ENCODE measurements at places on chromosomes 7 and 10.
A peak's percentile ranks its signal among the peaks of the same experiment; 100 is the strongest.

GRCh38 chr10:31914370-31914769 lies 14.3 kb downstream of the ARHGAP12 start:
- no peak for DNase-seq

GRCh38 chr7:133696056-133696455 lies 431.1 kb upstream of the LRGUK start:
- DNase-seq, result no peak

GRCh38 chr7:96097835-96098234 lies 224.1 kb downstream of the SLC25A13 start:
- peak; percentile 27 for DNase-seq

- DNase-seq, result peak; percentile 9
Measured at GRCh38 chr10:32210306-32211045, 136.5 kb downstream of the EPC1 start.

- no peak for DNase-seq
Measured at GRCh38 chr10:5618829-5619228, 47.6 kb downstream of the ASB13 start.

DNA sequence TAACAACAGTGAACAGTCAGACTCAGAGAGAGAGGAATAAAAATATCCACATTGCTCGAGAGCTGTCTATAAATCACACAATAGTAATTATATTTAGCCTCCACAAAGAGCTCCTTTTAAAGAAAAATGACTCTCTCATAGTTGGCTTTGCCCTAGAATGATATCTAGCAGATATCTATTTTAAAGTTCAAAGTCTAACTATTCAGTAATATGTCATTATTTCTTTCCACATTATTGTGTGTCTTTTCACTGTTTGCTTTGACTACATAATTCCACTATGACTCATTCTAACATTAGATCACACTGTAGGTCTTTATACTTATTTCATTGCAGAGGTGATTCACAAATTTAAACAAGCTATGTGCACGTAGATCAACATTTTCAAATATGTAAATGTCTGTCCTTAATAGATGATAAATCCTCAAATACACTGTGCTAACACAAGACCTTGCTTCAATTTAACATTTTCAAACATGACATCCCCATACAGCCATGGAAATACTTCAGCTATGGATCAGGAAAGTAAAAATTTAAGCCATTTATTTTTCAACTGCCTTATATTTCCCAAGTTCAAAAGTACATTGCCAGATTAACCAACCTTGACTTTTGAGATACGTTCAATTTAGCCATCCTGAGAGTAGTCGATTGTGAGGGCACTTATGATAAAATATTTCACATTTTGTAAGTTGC lies 99.9 kb upstream of the AKR1E2 start:
- peak; percentile 79 for DNase-seq

DNA sequence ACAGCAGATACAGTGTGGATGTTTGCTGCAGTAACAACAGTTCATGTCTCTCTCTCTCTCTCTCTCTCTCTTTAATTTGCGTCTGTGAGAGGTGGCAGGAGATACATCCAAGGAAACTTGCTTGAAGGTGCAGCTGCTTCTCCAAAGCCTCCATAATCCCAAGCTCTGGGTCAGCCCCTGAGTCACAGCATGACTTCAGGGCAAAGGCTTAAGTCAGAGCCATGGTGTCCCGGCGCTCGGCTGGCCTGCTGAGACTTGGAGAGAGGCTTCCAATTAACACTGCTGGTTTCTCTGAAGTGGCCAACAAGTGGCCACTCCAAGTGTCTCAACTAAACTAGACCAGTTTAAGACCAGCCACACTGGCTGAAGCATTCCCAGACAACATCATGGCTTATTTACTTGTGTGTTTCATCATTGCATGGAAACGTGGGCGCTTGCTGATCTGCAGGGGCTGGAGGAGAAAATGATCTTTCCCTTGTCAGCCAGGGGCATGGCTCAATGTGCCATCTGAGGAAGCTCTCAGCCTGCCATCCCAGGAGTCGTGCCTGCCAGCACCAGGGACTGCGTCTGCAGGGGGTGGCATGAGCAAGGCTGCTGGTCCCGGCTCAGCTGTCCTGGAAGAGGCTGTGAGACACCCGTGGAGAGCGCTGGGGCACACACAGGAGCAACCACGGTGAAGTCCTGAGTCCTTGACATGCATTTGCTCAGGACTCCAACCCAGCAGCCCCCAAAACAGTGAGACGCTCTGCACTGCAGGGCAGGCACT lies 254.2 kb downstream of the COBL start:
- DNase-seq, result no peak

DNA sequence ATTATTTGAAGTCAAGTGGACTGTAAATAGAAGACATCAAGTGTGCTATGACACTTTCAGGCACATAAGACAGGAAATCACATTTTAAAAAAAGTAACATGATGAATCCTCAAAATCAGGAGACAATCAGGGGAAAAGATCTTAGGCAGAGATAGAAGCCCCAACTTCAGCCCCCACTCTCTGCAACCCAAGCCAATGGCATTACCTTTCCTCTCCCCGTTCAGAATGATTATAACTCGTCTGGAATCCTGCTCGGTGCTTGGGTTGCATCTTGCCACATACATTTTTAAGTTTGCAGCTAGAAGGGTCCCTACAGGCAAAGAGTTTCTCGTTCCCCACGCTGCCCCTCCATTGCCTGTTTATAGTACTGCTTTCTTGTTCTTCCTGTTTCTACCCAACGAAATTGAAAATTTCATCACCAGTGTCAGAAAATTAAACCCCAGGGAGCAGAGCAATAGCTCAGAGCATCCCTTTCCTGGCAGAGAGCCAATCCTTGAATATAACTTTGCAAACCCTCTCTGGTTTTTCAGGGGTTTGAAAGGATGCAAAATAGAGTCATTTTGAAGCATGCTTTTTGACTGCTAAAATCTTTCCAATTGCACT lies 260.5 kb upstream of the AOAH start:
- DNase-seq, result no peak

DNA sequence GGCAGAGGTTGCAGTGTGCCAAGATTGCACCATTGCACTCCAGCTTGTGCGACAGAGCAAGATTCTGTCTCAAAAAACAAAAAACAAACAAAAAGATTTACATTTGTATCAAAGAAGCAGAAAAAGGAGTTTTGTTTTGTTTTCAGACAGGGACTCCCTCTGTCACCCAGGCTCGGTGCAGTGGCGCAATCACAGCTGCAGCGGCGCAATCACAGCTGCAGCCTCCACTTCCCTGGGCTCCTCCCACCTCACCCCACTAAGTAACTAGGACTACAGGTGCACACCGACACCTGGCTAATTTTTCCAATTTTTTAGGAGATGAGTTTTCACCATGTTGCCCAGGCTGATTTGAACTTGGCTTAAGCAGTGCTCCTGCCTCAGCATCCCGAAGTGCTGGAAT lies 1.8 kb downstream of the ARMC10 start:
- no peak for DNase-seq

DNA sequence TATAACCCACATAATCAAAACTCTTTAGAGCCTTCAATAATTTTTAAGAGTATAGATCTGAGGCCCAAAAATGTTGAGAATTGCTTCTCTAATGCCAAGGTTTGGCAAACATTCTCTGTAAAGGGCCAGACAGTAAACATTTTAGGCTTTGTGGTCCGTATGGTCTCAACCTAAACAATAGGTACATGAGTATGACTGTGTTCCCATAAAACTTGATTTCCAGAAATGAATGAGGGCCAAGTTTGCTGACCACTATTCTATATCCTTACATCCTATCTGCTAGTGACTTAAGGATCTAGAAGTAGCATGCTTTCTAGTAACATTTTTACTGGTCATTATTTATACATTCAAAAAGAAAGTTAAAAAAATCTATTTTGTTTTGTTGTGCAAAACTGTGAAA lies 58.9 kb downstream of the MPP7 start:
- no peak for DNase-seq

DNA sequence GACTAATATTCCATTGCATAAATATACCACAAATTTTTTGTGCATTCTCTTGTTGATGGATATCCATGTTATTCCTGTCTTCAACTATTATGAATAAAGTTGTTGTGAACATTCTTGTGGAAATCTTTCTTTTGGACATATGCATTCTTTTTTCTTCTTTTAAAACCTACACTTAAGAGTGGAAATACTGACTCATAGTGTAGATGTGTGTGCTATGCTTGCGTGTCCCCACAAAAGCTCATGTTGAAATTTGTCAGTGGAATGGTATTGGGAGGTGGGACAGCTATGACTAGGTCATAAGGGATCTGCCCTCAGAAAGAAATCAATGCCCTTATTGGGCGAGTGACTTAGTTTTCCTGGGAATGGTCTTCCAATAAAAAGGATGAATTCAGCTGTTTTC lies 203.6 kb upstream of the PRSS58 start:
- DNase-seq, result no peak

DNA sequence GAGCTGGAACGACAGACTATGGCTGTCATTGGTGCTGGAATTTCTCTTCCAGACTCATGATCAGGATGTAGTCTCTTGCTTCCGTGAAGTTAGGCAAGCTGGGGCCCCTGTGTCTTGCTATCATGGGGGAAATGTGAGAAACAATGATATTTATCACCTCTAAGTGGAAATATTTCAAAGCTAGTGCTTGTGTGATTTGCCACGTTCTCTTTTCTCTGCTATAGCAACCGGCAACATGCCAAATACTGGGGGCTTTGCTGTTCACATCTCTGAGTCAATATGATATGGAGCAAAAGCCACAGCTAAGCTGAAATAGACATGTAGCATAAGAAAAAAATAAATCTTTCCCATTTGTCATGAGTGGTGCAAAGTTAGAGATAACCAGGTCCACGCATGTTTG lies 668.2 kb upstream of the IGFBP3 start:
- peak; percentile 91 for DNase-seq

- no peak for DNase-seq
Measured at GRCh38 chr10:57320416-57320815, 947.3 kb downstream of the IPMK start.

- DNase-seq, result no peak
Measured at GRCh38 chr7:1229202-1229947, 3.3 kb upstream of the UNCX start.

GRCh38 chr7:155490697-155491628 lies 33.0 kb downstream of the EN2 start:
- peak; percentile 71 for DNase-seq

DNA sequence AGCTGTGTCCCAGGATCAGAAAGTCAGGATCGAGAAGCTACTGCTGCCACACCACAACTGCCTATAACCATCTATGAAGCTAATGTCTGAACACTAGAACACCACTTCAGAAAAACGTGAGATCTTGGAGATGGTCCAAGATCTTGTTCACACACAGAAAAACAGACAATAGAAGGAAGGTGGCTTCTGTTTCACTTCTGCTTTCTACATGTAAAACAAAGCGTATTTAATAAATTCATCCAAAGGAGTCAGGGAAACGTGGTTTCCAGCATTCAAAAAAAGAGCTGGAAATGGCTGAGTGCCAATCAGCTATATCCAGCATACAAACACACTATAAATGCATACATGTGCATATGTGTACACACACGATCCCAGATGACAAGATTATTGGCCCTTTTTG lies 70.2 kb upstream of the CCDC71L start:
- peak; percentile 6 for DNase-seq

- no peak for DNase-seq
Measured at GRCh38 chr7:73918926-73919693, 58.2 kb downstream of the TMEM270 start.

DNA sequence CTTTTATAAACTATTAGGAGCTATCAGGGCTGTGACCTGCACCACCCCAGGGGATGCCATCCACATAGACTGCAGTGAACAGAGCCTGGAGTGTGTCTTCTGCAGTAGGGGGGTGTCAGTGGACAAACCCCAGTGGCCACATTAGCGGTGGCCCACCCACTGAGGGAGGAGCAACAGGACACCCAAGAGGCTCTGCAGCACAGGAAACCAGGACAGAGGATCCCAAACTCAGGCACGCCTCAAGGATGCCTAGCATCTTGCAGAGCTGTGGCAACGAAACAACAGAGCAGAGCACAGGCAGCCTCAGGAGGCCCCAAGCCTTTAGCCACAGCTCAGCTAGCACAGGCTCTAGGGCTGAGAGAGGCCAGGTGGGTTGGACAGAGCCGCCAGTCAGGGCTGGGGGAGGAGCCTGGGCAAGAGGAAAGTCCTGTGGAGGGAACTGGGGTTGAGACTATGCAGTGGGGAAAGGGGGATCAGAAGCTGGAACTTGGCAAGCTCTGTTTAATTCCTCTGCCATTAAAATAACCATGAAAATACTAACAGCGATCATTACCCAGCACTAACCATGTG lies 53.8 kb downstream of the GRID1 start:
- no peak for DNase-seq

GRCh38 chr10:60823324-60823723 lies 45.0 kb downstream of the CDK1 start:
- no peak for DNase-seq

GRCh38 chr10:106941297-106942034 lies 223.0 kb downstream of the SORCS1 start:
- no peak for DNase-seq

GRCh38 chr7:20200361-20200760 lies 16.8 kb downstream of the MACC1 start:
- no peak for DNase-seq

DNA sequence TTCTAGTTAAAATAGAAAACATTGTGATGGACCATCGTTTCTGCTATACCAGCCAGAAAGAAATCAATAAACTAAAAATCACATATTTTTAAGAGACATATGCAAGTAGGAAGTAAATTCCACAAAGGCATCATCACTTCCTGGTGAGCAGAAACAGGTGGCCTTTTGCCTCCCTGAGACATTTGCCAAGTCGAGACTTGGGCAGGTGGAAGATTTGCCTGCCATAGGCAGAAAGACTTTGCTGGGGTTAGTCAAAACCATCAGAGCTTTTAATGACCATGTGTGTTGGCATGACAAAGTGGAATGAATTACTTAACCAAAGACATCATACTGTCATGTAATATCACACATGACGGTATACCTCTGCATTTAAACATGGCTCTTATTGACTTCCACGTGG lies 66.0 kb upstream of the FGL2 start:
- no peak for DNase-seq

- no peak for DNase-seq
Measured at GRCh38 chr10:84415539-84416244, 87.3 kb downstream of the CCSER2 start.

DNA sequence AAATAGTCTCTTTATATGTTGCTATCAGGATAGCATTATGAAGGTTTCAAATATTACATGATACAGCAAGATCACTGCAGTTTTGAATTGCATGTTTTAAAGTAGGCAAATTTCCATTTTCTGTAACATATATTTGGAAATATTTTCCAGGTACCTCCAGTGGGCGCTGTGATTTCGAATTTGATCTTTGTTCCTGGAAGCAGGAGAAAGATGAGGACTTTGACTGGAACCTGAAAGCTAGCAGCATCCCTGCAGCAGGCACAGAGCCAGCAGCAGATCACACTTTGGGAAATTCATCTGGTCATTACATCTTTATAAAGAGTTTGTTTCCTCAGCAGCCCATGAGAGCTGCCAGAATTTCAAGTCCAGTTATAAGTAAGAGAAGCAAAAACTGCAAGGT lies 299.0 kb downstream of the MALRD1 start:
- DNase-seq, result peak; percentile 7

GRCh38 chr7:18357691-18358090 lies 137.9 kb upstream of the HDAC9 start:
- DNase-seq, result no peak

GRCh38 chr10:110181451-110181850 lies 26.0 kb upstream of the MXI1 start:
- DNase-seq, result no peak

All from umbilical cord (tissue), 2 donors.